Right lobe of liver (tissue), 6 donors: ENCODE measurements at places on chromosomes 11 and 22.
A peak's percentile ranks its signal among the peaks of the same experiment; 100 is the strongest.

DNA sequence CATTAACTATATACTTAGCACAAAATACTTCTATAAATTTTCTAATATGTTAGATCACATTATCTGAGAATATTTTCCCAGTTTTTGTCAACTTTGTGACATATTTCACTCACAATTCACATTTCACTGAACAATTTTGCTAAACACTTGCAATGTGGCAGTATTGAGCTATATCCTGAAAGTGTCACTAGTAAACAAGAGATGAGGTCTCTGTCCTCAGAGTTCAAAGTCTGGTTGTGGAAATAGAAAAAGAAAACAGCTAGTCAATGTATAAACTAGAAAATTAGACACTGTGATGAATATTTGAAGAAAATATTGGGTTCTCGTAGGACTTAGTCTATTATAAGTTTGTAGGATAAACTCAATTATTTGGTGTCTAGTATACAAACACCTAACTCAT lies 87.4 kb upstream of the CHORDC1 start:
- no peak for DNase-seq

DNA sequence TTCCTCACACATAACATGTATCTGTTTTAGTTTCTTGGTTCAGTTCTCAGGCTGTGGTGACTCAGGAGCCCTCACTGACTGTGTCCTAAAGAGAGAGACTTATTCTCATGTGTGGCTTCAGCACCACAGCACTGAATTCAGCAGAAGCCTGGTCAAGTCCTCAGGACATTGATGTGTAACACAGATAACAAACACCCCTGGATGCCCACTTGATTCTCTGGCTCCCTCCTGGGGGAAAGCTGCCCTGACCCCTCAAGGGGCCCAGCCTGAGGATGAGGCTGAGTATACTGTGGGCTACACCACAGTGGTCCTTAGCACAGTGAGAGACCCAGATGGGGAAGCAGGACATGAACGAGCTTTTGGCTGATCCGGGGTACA lies 87.2 kb upstream of the VPREB1 start:
- DNase-seq = no peak

- DNase-seq = no peak
Observed at GRCh38 chr11:57566905-57567514, 462 bp downstream of the UBE2L6 start.

DNA sequence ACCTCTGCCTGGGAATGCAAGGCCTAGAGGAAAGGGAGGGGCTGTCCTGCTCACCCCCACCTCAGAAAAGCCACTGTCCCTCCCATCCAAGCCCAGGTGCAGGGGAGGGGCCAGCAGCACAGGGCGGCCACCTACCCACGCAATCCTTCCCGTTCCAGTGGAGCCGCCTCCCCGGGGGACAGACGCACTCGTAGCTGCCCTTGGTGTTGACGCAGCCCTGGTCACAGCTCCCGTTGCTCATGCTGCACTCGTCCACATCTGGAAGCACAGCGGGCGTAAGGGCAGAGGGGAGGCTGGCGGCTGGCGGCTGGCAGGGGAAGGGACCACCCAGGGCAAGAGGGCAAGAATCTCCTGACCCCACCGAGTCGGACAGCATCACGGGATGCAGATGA lies 40.3 kb upstream of the TTLL12 start:
- DNase-seq = no peak

DNA sequence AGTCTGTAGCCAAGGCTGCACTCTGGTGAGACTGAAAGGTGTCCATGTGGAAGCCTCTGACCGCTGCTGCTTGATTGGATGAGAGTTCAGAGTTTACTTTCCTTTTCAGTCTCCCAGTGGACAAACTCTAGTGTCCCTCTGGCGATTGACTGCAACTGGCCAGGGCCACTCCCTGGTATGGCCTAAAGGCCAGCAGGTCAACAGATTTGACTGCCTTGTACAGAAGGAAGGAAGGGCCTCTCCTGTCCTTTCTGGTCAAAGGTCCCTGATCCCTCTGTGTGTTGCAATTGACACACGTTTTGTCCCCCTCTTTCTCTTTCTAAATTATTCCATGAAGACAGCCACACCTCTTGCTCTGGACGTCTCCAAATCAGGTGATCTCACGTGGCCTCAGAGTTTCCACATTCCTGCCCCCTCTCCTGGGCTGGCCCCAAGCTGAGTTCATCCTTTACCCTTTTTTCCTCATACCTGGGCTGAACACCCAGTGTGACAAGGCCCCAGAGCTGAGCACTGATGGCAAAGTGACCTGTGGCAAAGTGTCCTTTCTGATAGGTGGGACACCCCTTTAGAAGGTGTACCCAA lies 18.7 kb upstream of the FBLN1 start:
- DNase-seq = peak; percentile 40

GRCh38 chr11:44120169-44120568 lies 24.7 kb downstream of the EXT2 start:
- no peak for DNase-seq

- peak; percentile 78 for DNase-seq
Observed at GRCh38 chr11:74311352-74311926, at the start of gene P4HA3. P4HA3 (minus strand) TSS chr11:74311640; CDS start chr11:74311611, 29 bp downstream.

GRCh38 chr11:22343032-22343324 lies 4.8 kb downstream of the SLC17A6 start:
- no peak for DNase-seq

DNA sequence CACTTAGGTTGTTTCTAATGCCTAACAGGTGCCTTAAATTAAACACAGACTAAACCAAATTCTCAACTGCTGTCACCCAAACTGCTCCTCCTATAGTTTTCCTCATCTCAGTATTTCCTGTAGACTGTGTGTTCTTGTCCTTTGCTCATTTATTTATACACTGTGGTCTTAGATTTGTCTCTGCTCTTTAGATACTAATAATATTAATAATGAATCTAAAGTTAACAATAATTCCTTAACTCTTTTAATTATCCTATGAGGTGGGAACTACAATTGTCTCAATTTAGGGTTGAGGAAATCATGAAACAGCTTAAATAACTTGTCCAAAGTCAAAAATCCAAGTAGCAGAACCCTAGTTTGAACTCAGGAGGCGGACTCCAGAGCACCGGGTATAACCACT lies 43.9 kb upstream of the YPEL1 start:
- no peak for DNase-seq

DNA sequence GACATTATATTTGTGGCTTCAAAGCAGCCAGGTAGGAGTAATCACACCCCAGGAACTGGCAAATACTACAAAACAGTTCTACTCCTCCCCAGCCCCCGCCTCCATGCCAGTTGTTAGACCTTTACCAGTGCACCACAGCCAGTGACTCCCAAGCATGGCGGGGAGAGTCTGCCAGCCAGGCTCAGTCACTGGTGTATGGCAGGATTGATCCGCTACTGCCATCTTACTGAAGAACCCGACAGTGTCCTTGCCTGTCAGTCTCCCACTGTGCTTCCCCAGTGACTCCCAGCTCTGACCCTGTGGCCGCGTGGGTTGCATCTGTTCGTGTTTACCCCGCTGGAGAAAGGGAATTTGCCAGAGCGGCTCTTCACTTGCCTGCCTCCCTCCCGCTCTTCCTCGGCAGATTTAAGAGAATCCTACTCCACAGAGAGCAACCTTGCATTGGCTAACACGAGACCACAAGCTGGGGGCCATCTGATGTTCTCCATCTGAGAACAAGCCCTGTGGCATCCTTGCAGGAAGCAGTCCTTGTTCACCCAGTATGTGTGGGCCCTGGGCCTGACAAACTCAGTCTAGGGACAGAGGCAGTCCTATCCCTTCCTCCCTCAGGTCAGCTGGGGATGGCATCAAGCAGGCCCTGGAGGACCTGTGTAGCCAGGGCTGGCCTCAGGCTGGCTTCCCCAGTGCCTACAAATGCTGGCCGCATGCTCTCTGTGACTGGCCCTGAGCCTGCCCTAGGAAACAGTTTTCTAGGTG lies 33.1 kb downstream of the GNAZ start:
- DNase-seq = no peak

DNA sequence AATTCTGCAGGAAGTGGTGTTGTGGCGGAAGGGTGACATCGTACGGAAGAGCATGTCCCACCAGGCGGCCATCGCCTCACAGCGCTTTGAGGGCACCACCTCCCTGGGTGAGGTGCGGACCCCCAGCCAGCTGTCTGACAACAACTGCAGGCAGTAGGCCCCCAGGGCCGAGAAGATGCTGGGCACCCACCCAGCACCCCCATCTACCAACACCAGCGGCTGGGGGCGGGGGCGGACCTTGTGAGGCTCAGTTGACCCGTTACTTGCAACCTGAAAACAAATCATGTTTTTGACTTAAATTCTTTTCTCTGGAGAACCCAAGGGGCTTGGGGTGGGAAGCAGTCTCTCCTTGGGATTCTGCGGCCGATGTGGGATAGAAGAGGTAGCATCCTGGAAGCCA lies 7.7 kb downstream of the THYN1 start:
- DNase-seq = no peak

DNA sequence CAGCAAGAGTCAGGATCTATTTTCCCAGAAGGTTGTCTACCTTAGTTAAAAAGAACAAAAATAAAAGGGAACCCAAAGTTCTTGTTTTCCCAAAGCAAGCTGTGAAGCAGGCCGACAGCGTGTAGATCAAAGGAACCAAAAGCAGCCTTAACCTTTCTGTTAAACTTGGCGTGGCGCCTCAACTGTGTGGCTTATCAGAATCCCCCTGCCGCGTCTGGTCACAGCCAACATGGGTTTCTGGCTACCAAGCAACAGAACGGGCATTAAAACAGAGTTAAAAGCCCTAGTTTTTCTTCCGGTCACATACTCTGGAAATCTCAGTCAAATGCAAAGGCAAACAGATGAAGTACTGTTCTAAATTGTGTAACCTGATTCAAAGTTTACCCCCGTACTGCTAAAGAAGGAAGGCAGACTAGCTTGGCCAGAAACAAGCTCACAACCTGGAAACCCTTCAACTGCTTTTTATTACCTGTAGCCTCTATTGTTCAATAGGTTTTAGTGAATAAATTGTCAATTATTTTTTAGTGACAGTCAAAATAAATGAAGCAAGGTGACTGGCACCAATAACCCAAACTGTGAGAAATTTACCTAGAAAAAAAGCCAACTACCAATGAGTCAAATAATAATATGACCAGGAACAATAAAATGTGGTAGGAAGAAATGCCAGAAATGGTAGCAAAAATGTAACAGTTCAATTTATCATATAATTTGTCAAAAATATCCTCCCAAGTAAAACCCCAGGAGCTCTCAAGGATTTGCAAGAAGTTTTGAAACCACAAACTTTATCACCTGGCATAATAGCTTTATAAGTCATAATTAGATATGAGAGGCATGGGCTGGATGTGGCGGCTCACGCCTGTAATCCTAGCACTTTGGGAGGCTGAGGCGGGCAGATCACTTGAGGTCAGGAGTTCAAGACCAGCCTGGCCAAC lies 21.4 kb downstream of the CHKA start:
- peak; percentile 79 for DNase-seq

DNA sequence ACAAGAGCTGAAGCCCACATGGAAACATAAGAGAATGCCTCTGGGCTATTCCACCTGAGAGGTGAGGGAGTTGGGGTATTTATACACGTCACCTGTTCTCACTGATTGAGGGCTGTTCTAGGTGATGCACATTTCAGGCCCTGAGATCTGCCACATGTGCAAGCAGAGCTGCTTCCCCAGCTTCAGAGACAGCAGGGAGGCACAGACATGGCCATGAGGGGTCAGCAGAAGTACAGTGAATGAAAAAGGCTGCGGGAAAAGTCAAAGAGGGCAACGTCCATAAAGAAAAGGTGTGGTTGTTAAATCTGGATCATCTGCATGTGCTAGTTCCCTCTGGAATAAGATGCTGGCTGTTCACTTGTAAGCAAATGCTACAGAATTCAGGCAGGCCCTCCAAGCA lies 75.4 kb downstream of the GAB4 start:
- DNase-seq = no peak
